ENCODE measurements at places on chromosomes 16 and 17. TPM values are rescaled to one million over a fixed set of nuclear protein-coding genes. Genes with fewer than 3 reads are reported as not detected.

- no peak overlapping the region for H3K27ac ChIP-seq
- H3K27me3 ChIP-seq = no peaks in the 10 kb centered on the region
- no peaks in the 10 kb centered on the region for H3K36me3 ChIP-seq
- no peak for DNase-seq
- H3K4me1 ChIP-seq = no peaks in the 10 kb centered on the region
These were observed 14.3 kb downstream of the CMTM3 start for GRCh38 chr16:66618588-66619375.

DNA sequence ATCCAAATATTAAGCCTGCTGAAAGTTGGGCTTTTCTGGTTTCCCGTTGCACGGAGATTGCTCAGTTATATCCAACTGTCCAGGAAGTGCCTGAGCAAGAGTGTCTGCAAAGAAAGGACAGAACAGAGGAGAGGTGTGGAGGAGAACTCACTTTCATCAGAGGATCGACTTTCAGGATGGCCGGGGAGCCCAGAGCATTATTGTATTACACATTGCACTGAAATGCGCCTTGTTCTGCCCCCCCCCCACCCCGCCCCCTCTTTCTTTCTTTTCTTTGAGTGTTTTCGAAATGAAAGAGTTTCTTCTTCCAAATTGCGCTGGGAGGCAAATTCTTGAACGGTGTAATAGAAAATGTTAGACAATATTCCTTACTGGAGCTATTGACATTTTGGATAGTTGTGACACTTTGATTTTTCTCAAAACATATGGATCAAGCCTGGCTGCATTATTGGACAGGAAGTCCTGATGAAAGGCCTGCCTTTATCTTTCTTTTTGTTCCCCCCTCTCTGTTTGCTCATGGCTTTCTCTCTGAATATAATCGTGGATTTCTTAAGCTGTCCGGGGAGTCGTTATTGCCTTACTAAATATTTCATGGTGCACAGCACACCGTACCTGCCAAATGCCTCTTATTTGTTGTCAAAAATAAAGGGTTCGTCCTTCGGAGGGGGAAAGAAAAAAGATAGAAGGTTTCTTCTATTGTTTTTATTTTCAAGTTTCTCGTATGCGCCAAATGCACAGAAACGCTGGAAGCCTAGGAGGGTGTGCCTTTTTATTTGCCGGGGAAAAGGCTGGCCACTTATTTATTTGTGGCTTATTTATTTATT, 110.8 kb downstream of the IRX3 start:
- no peaks in the 10 kb centered on the region for H3K36me3 ChIP-seq
- no peak for DNase-seq
- H3K4me3 ChIP-seq = no peak overlapping the region
- H3K4me1 ChIP-seq = no peaks in the 10 kb centered on the region

DNA sequence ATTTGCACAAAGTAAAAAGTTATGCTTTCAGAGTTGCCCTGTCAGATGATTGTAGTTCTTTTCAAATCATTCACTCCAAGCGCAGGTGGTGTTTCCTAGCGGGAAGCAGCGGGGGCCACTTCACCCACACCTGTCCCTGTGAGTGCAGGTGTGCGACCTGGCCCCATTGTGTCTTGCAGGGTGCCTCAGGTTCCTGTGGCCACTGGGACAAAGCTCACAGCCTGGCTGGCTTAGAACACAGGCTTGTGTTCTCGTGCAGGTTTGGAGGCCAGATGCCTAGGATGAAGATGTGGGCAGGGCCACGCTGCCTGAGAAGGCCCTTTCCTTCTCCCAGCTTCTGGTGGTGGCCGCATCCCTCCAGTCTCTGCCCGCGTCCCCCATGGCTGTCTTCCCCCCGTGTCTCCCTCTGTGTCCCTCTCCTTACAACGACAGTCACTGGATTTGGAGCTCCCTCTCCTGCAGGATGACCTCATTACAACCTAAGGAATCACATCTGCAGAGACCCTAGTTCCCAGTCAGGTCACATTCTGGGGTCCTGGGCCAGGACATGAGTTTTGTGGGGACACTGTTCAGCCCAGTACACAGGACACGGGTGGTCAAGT, 90.5 kb downstream of the NPIPB11 start:
- no peaks in the 10 kb centered on the region for H3K27me3 ChIP-seq
- H3K4me3 ChIP-seq = no peak overlapping the region
- no peak overlapping the region for H3K27ac ChIP-seq
- peaks cover 13% of the 10 kb centered on the region for H3K4me1 ChIP-seq

The FOXF1 gene
- not detected for total RNA-seq

The CENPX gene
- total RNA-seq = 44.0 TPM

- H3K27ac ChIP-seq = no peak overlapping the region
- H3K27me3 ChIP-seq = no peaks in the 10 kb centered on the region
- no peaks in the 10 kb centered on the region for H3K4me1 ChIP-seq
- H3K4me3 ChIP-seq = no peak overlapping the region
- DNase-seq = no peak
These were observed 61.6 kb downstream of the RPGRIP1L start for GRCh38 chr16:53642094-53642493.

The HEATR3 gene
- 19.5 TPM for total RNA-seq

The RAB26 gene
- total RNA-seq = 2.0 TPM
